Urinary bladder (tissue), 4 donors: ENCODE measurements at places on chromosomes 16 and 17.

DNA sequence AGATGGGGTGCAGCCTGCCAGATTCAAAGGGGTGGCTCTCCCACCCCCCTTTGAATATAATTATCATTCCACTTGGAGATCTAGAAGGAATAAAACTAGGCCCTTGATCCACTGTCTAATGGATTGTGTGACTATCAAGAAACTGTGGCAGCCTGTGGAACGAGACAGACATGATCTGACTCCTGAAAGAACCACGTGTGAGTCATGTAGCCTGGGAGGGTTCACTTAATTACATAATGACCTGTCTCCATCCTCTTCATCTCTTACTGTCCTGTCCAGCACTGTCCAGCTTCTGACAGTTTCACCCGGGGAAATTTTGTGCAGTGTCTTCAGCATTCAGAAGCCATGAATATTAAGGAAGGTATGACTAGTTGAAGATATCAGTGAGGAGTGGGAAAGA lies 43.3 kb upstream of the CDH13 start:
- DNase-seq: no peak

DNA sequence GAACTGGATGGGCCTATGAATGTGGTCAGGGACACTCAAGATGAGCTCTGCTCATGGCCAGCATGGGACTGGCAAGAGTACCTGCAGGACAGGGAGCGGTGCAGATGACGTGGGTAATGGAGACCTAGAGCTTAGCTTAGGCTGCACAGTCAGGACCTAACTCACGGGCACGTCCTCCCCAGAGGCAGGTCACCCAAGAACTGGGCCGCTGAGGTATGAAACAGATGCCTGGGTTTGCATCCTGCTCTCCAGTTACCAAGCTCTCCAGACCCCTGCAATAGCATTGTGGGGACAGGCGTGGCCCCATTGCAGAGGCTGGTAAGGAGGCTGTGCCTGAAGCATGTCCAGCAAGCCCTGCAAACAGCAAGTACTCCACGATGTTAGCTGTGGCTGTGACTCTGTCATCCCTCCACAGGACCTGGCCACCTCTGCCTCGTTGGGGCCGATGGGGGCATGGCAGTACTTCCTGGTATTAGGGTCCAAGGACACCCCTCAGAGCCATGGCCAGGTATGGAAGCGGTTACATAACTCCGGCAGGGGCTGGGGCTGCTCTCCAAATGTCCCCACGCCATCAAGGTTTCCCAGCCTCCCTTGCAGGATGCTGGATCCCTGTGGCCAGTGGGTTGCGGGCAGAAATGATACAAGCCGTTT lies 37.5 kb upstream of the RBFOX3 start:
- DNase-seq: no peak

- no peak for DNase-seq
These were observed 935 bp downstream of the USP32 start for GRCh38 chr17:60390925-60391470.

GRCh38 chr17:4972752-4973151 lies 5.1 kb upstream of the SPAG7 start:
- no peak for DNase-seq

DNA sequence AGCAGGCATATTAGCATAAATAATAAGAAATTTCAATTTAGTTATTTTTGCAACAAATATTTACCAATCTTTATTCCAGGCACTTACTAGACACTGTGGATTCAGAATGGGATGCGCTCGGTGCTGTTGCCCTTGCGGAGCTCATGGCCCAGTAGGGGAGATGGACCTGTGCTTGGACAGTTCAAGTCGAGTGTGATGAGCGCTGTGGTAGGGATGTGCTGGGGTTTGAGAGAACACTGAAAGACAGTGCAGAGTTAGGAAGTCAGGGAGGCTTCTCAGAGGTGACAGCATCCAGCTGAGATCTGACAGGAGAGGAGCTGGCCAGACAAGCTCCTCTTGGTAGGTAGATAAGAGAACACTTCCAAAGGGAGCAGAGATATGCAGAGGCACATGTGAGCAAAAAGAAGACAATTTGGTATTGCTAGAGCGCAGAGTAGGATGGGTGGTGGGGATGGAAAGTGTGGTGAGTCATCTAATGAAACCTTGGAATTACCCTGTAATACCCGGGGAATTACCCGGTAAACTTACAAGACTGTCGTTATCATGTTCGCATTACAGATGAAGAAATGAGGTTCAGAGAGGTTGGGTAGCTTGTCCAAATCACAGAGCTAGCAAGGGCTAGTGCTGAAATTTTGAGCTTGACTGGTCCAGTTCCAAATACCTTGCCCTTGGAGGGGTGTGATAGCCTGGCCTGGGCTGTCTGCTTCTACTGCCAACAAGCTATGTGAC lies 298.1 kb upstream of the N4BP1 start:
- no peak for DNase-seq

GRCh38 chr16:53111078-53111791 lies 56.4 kb downstream of the CHD9 start:
- no peak for DNase-seq
